ENCODE measurements at places on chromosomes 16 and 17. TPM values are rescaled to one million over a fixed set of nuclear protein-coding genes. Genes with fewer than 3 reads are reported as not detected.

The ADAD2 gene
- total RNA-seq, result not detected

The HSF5 gene
- total RNA-seq, result 5.1 TPM

The CES5A gene
- total RNA-seq, result not detected

The PHOSPHO1 gene
- 0.15 TPM for total RNA-seq

The UTS2R gene
- total RNA-seq, result not detected

The SLFN11 gene
- total RNA-seq, result 48.1 TPM

The CX3CL1 gene
- not detected for total RNA-seq

The CCL8 gene
- total RNA-seq, result not detected

The KRTAP2-2 gene
- not detected for total RNA-seq

The CDK3 gene
- total RNA-seq, result 13.2 TPM

The MYH1 gene
- not detected for total RNA-seq

The FOXJ1 gene
- 0.20 TPM for total RNA-seq

DNA sequence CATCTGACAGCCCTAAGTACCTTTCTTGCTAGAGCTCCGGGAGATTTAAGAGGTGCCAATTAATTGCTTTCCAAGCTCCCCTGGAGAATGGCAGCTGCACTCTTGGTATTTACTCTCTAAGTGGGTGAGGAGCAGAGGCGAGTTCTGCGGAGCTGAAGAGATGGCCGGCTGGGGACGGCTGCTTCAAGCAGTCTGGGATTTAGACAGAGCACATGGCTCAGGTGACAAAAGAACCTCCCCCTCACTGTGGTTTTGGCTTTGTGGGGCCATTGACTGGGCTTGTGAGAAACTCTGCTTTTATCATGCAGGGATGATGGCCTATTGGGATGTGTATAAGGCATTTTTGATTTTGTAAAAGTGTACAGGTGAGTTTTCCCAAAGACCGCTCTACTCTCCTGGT is 239.3 kb upstream of the EEF2KMT start:
- no peak for DNase-seq
- no peaks in the 10 kb centered on the region for H3K4me1 ChIP-seq
- H3K36me3 ChIP-seq, result no peaks in the 10 kb centered on the region
- H3K4me3 ChIP-seq, result no peak overlapping the region
- H3K27me3 ChIP-seq, result no peaks in the 10 kb centered on the region

GRCh38 chr16:68768771-68769170 is 31.7 kb downstream of the CDH1 start:
- no peaks in the 10 kb centered on the region for H3K4me1 ChIP-seq
- DNase-seq, result no peak
- no peak overlapping the region for H3K4me3 ChIP-seq
- H3K27me3 ChIP-seq, result no peaks in the 10 kb centered on the region
- no peaks in the 10 kb centered on the region for H3K36me3 ChIP-seq

GRCh38 chr17:65407017-65407416 is 154.4 kb downstream of the AXIN2 start:
- H3K27me3 ChIP-seq, result no peaks in the 10 kb centered on the region
- no peak overlapping the region for H3K4me3 ChIP-seq
- H3K4me1 ChIP-seq, result no peaks in the 10 kb centered on the region
- no peak for DNase-seq
- H3K36me3 ChIP-seq, result no peaks in the 10 kb centered on the region
- H3K27ac ChIP-seq, result no peak overlapping the region

GRCh38 chr17:27690882-27691281 is 59.9 kb downstream of the LGALS9 start:
- H3K27me3 ChIP-seq, result no peaks in the 10 kb centered on the region
- no peak for DNase-seq
- H3K36me3 ChIP-seq, result no peaks in the 10 kb centered on the region
- H3K4me1 ChIP-seq, result no peaks in the 10 kb centered on the region

GRCh38 chr17:71176331-71176730 is 944.5 kb upstream of the SOX9 start:
- H3K4me3 ChIP-seq, result no peak overlapping the region
- no peak for DNase-seq
- no peaks in the 10 kb centered on the region for H3K27me3 ChIP-seq
- no peaks in the 10 kb centered on the region for H3K4me1 ChIP-seq

- H3K27me3 ChIP-seq, result no peaks in the 10 kb centered on the region
- H3K4me1 ChIP-seq, result no peaks in the 10 kb centered on the region
- DNase-seq, result no peak
- H3K36me3 ChIP-seq, result no peaks in the 10 kb centered on the region
- no peak overlapping the region for H3K27ac ChIP-seq
Measured at GRCh38 chr17:27259356-27259755, 34.6 kb upstream of the WSB1 start.

DNA sequence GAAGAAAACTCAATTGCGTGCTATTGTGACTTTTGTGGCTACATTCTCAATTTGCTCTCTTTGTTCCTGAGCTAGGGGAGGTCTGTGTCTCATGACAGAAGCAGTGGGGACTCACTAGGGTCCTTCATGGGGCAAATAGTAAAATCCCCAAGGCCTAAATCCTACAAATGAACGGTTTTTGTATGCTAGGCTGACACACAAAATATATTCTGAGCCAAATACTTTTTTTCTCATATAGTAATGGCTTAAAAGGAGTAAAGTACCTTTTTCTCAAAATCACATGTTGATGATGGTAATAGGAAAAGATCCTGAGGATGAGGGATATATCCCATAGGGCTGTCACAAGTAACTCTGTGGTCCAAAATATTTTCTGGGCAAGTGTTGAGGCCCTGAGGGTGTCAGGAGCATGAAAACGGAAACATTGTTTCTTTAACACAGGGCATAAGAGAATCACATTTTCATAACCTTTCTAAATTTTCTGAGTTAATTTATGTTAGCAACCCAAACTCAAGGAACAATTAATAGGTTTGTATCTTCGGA is 77.5 kb upstream of the CNTNAP4 start:
- no peak overlapping the region for H3K27ac ChIP-seq
- no peak for DNase-seq
- H3K4me3 ChIP-seq, result no peak overlapping the region
- no peaks in the 10 kb centered on the region for H3K27me3 ChIP-seq

GRCh38 chr16:9056061-9056460 is 35.4 kb upstream of the HAPSTR1 start:
- no peak overlapping the region for H3K4me3 ChIP-seq
- H3K4me1 ChIP-seq, result peaks cover 7% of the 10 kb centered on the region
- no peak for DNase-seq
- no peak overlapping the region for H3K27ac ChIP-seq
- no peaks in the 10 kb centered on the region for H3K27me3 ChIP-seq

DNA sequence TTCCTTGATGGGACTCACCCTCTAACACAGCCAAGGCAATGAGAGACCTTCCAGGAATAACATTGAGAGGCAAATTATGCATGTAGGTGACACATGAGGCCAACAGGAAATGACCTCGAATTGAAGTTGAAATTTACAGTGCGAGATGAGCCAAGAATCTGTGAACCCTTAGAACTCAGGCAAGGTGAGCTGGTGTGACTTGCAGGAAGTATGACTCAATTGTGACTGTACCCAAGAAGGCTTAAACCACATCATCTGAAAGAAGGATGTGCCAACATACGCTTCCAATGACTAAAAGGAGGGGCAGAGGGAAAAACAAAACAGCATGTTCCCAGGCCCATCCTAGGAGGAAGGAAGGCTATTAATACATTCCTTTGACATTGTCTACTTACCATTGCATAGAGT is 44.8 kb downstream of the PITPNC1 start:
- H3K27ac ChIP-seq, result no peak overlapping the region
- peaks cover 4% of the 10 kb centered on the region for H3K4me1 ChIP-seq
- H3K27me3 ChIP-seq, result no peaks in the 10 kb centered on the region

DNA sequence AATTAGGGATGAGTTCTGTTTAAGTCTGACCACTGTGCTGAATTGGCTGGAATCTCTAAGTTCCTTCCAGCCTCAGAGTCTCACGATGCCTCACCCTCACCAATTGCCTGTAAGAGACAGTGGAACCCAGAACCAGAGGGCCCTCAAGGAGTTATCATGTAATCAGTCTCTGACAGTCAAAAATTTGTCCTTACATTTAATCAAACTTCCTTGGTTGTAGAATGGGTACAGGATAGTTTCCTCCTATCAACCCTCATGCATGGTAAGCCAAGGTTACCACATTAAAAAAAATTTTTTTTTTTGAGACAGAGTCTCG is 83.2 kb downstream of the CDK5R1 start:
- H3K27me3 ChIP-seq, result no peaks in the 10 kb centered on the region
- DNase-seq, result no peak
- H3K36me3 ChIP-seq, result no peaks in the 10 kb centered on the region
- no peak overlapping the region for H3K4me3 ChIP-seq

GRCh38 chr16:58449768-58450167 is 50.2 kb upstream of the NDRG4 start:
- no peaks in the 10 kb centered on the region for H3K36me3 ChIP-seq
- H3K4me3 ChIP-seq, result no peak overlapping the region
- no peaks in the 10 kb centered on the region for H3K4me1 ChIP-seq
- peaks cover 3% of the 10 kb centered on the region for H3K27me3 ChIP-seq
- H3K27ac ChIP-seq, result no peak overlapping the region

DNA sequence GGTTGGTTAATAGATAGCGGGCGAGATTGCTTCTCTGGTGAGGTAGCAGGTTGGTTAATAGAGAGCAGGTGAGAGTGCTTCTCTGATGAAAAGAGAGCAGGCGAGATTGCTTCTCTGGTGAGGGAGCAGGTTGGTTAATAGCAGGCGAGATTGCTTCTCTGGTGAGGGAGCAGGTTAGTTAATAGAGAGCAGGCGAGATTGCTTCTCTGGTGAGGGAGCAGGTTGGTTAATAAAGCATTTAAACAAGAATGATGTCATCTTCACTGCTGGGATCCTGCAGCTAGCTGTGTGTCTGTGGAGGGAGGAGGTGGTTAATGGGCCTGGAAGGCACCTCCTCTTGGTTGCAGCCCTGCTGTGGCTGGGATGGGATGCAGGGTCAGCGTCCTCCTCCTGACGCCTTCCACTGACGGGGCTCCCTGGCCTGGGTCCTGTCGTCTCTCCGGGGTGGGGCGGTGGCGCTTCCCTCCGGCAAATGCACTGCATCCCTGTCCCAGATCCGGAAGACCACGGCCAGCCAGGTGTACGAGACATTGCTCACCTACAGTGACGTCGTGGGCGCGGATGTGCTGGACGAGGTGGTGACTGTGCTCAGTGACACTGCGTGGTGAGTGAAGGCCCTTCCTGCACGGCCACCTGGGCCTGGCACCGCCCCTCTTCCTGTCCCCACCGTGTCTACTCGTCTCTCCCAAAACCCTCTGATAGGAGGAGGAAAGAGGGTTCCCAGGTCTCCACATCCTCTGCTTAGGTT is 99.2 kb upstream of the ZNF750 start:
- H3K27ac ChIP-seq, result no peak overlapping the region
- no peaks in the 10 kb centered on the region for H3K36me3 ChIP-seq
- no peaks in the 10 kb centered on the region for H3K27me3 ChIP-seq
- DNase-seq, result no peak
- no peaks in the 10 kb centered on the region for H3K4me1 ChIP-seq
- no peak overlapping the region for H3K4me3 ChIP-seq

All from B cell (primary cell).